Muscle of back (tissue), 13 donors: ENCODE measurements at places on chromosomes 2 and 18.

DNA sequence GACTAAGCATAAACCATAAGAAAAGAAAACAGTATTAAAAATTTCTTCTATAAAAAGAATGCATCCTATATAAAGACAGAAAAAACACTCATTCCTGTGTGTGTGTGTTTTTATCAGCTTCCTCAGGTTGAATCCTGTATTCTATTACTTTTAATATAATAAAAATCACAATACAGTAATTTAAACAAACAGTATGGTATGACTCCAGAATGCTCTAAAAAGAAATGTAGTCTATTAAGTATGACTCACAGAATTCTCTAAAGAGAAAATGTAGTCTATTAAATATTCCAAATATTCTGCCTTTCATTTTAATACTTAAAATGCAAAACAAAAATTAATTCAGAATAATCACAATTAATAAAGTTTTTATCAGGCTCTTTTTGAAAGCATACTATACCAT, 19.8 kb downstream of the CCDC88A start:
- DNase-seq: no peak

- no peak for DNase-seq
Observed at GRCh38 chr2:101238930-101239759, 13.5 kb upstream of the CNOT11 start.

GRCh38 chr2:66660804-66661203, 225.9 kb downstream of the MEIS1 start:
- no peak for DNase-seq

- peak; percentile 23 for DNase-seq
Observed at GRCh38 chr2:32812316-32812715, 134.4 kb upstream of the LTBP1 start.

DNA sequence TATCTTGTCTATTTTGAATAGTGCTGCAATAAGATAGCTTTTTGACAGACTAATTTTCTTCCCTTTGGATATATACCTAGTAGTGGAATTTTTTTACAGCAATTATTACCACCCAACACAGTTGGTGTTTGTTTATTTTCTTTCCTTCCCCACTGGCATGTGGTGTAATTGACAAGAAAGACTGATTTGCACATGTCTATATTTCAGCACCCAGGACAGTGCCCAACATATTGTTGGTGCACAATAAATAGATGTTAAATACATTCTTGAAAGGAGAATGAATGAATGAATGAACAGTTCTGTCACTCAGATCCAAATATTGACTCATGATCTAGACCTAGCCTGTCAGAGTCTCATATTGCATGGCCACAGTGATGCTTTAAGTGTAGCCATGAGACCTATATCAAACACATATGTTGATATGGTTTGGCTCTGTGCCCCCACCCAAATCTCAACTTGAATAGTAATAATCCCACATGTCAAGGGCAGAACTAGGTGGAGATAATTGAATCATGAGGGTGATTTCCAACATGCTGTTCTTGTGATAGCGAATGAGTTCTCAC, 538.2 kb downstream of the NYAP2 start:
- peak; percentile 2 for DNase-seq

GRCh38 chr2:33529771-33530481, 53.5 kb downstream of the RASGRP3 start:
- DNase-seq: no peak

GRCh38 chr2:43178602-43179542, 47.5 kb downstream of the ZFP36L2 start:
- peak; percentile 59 for DNase-seq

- peak; percentile 48 for DNase-seq
Observed at GRCh38 chr2:112941753-112942653, 31.0 kb downstream of the IL37 start.

DNA sequence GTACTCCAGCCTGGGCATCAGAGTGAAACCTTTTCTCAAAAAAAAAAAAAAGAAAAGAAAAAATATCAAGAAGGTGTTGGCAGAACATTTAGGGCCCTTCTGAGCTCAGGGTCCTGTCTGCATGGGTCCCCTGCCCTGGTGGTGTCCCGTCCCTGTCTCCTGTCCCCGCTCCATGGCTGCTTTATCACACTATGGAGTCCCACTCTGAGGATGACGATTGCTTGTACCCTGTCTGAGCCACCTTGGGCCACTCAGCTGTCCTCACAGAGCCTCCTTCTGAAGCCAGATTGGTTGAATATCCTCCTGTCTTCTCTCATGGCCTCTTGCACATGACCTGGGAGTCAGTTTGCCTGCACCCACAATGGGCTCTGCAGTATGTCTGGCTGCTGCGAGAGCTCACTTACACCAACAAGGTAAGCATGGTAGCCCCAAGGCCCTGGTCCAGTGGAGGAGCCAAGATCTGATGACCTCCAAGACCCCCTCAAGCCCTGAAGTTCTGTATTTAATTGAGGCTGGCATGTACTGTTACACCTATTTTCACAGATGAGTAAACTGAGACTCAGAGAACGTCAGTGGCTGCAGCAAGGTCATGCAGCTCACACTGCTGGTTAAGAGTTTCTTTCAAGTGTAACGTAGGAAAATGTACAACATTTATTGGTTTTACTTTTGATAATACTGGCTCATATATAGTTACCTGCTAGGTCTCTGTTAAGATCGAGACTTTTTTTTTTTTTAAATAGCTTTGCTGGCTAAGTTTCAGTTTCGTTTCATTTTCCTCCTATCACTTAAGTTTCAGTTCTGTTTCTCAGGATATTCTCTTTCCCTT, 16.9 kb upstream of the ZCCHC2 start:
- no peak for DNase-seq

GRCh38 chr2:22902180-22902550, 482.8 kb upstream of the KLHL29 start:
- DNase-seq: no peak

DNA sequence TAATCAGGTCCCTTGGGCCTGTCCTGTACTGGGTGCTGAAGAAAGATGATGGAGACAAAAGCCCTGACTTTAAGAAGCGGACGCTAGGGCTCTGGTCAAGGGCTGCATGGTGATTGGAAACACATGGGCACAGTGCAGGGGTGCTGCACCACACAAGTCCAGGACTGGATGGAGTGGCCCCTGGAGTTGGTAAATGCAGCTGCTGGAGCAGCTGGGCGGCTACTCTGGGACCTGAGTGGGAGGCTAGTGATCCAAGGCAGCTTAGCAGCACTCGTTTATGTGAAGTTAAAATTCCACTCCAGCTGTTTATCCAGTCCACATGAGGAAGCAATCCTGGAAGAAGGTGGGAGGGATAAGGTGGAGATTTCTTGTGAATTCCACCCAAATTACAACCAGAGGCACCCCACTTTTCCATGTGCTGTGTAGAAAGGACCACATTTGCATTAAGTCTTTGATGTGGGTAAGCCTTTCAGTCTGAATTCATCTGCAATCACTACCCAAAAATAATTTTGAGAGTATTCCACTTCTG, 24.9 kb downstream of the MERTK start:
- DNase-seq: peak; percentile 25

DNA sequence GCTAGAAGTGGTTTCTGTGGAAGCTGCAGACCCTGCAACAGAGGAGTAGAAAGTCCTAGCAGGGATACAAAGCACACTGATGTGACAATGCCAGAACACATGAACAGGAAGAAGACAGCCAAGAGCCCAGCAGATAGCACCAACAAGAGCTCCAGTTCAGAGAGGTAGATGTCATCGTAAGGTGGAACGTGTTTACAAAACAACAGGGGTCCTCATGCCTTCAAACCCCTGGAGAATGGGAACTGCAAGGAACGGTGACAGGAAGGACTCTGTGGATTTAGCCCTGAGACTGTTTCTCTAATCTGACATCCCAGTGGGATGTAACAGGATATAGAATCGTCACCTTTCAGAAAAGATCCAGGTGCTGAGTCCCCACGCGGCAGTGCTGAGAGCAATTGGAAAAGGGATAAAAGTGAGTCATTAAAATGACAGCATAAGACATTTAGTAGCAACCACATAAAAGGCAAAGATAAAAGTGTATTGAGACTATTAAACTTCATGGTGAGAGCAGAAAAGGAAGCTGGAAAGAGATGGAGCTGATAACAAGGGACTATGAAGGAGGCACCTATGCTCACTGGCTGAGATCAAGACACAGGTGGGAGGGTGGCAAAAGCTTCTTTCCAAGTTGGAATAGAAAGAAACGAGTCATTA, 195.2 kb downstream of the FBXO15 start:
- no peak for DNase-seq

GRCh38 chr18:54247511-54248175, 21.7 kb upstream of the POLI start:
- no peak for DNase-seq

DNA sequence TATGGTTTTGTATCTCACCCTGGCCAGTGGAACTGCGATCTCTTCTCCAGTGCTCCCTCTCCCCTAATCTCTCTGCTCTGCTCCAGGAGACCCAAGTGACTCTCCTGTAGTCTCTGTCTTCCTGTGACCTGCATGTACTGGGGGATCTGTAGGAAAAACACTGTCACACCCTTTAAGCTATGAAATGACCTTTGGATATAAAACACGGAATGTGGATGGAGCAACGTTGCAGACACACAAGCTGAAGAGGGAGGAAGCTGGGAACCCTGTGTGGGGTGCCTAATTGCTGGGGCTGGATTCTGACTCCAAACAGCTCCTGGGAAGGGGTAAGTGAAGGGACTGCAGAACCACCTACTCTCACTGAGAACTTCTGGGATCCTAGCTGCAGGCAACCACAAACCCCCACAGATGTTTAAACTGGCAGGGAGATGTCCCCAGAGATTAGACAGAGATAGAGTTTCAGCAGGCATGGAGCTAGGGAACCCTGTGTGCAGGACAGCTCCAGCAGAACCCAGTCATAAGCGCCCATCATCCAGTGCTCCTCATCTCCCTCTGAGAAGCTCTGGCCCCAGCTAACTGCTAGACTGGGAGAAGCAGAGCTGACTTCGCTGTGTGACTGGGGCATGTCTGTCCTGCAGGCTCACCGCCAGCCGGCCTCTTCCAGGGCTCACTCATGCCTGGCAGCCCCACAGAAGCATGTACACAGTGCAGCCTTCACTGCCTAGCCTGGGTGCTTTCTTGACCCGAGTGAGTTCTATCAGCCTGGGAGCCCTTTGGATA, 482.7 kb upstream of the SETBP1 start:
- no peak for DNase-seq

GRCh38 chr18:41719808-41720207, 235.2 kb upstream of the PIK3C3 start:
- no peak for DNase-seq

GRCh38 chr18:3793111-3793510, 343.1 kb downstream of the TGIF1 start:
- DNase-seq: no peak
